ENCODE measurements at places on chromosomes 1 and 21. TPM values are rescaled to one million over a fixed set of nuclear protein-coding genes. Genes with fewer than 3 reads are reported as not detected.

The TTC34 gene
- total RNA-seq, result 0.94 TPM

The CFAP107 gene
- 1.3 TPM for total RNA-seq

The DENND1B gene
- 41.0 TPM for total RNA-seq

The CLCC1 gene
- 27.4 TPM for total RNA-seq

The SMIM1 gene
- 8.0 TPM for total RNA-seq
